Neural crest cell (in vitro differentiated cells): ENCODE measurements at places on chromosomes 13 and 19.

DNA sequence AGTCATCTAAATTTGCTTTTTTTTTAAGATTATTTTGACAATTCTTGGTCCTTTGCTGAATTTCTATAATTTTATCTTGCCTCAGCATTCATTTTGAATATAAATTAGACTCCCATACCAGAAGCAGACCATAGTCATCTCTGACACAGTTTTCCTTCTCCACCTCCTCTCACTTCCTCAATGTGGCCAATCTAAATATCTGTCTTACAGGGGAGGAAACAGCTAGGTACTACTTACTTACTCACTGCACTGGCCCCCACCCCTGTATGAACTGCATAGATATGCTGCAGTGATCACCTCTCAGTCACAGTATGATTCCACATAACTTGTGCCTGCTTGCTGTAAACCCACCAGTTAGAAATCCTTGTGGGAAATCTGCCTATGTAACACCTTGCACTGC lies 665.6 kb downstream of the FGF9 start:
- no peaks in the 10 kb centered on the region for H3K4me1 ChIP-seq
- H3K36me3 ChIP-seq = no peaks in the 10 kb centered on the region
- DNase-seq = no peak
- H3K27ac ChIP-seq = no peak overlapping the region
- H3K4me3 ChIP-seq = no peak overlapping the region
- H3K27me3 ChIP-seq = peaks cover 3% of the 10 kb centered on the region

GRCh38 chr13:73215823-73216222 lies 157.0 kb downstream of the KLF5 start:
- no peaks in the 10 kb centered on the region for H3K36me3 ChIP-seq
- H3K27ac ChIP-seq = no peak overlapping the region
- H3K27me3 ChIP-seq = no peaks in the 10 kb centered on the region
- DNase-seq = no peak

- DNase-seq = no peak
- no peaks in the 10 kb centered on the region for H3K4me1 ChIP-seq
- H3K36me3 ChIP-seq = peaks cover 9% of the 10 kb centered on the region
- H3K27me3 ChIP-seq = no peaks in the 10 kb centered on the region
Observed at GRCh38 chr19:4103080-4103433, 20.9 kb downstream of the MAP2K2 start.

- H3K27ac ChIP-seq = no peak overlapping the region
- DNase-seq = no peak
- H3K4me1 ChIP-seq = no peaks in the 10 kb centered on the region
- no peak overlapping the region for H3K4me3 ChIP-seq
- H3K36me3 ChIP-seq = no peaks in the 10 kb centered on the region
- H3K27me3 ChIP-seq = no peaks in the 10 kb centered on the region
Observed at GRCh38 chr13:96796091-96796633, 198.1 kb downstream of the OXGR1 start.

- no peak overlapping the region for H3K27ac ChIP-seq
- H3K4me1 ChIP-seq = no peaks in the 10 kb centered on the region
- peaks cover 2% of the 10 kb centered on the region for H3K27me3 ChIP-seq
- DNase-seq = no peak
Observed at GRCh38 chr13:110055089-110055488, 251.9 kb downstream of the COL4A1 start.

- H3K27me3 ChIP-seq = no peaks in the 10 kb centered on the region
- peaks cover 8% of the 10 kb centered on the region for H3K4me1 ChIP-seq
- no peak overlapping the region for H3K27ac ChIP-seq
- no peak overlapping the region for H3K4me3 ChIP-seq
- peaks cover 3% of the 10 kb centered on the region for H3K36me3 ChIP-seq
Observed at GRCh38 chr19:16368385-16369305, 44.0 kb downstream of the KLF2 start.

DNA sequence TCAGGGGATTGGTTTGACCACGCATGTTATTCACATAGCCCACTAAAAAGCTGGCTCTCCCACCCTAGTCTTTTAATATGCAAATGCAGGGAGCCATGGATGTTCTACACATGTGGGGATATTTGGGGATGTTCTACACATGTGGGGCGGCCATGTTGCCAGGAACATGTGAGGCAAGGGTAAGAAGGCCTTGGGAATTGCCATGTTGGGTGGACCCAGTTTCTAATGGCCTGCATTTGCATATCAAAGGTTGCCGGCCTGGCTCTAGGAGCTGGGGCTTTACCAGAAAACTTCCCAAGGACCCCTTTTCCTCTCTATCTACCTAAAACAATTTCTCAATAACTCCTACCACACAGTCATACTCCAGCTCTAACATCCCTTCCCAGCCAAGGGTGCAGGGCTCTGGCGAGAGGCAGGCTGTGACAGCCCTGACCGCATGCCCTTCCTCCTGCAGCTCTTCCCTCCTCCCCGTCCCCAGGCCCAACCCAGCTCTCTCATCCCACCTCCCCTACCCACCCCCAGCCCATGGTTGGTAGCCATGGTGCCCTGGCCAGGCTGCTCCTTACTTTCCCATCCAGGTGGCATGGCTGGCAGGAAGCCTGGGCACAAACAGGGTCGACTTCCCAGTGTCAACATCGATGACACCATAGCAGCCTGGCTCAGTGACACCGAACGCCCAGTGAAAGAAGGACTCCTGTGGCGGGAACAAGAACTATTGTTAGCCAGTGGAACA lies 11.0 kb downstream of the PEPD start:
- no peak overlapping the region for H3K4me3 ChIP-seq
- peaks cover 1% of the 10 kb centered on the region for H3K4me1 ChIP-seq
- no peaks in the 10 kb centered on the region for H3K27me3 ChIP-seq
- no peak for DNase-seq
- H3K27ac ChIP-seq = no peak overlapping the region

- H3K4me1 ChIP-seq = no peaks in the 10 kb centered on the region
- H3K27me3 ChIP-seq = no peaks in the 10 kb centered on the region
- H3K36me3 ChIP-seq = no peaks in the 10 kb centered on the region
Observed at GRCh38 chr13:47133011-47133445, 236.2 kb upstream of the HTR2A start.

GRCh38 chr19:17481986-17482385 lies 11.7 kb downstream of the SLC27A1 start:
- no peaks in the 10 kb centered on the region for H3K27me3 ChIP-seq
- DNase-seq = no peak
- H3K4me1 ChIP-seq = peaks cover 23% of the 10 kb centered on the region
- no peaks in the 10 kb centered on the region for H3K36me3 ChIP-seq
- H3K4me3 ChIP-seq = no peak overlapping the region
- no peak overlapping the region for H3K27ac ChIP-seq

GRCh38 chr19:52533901-52534300 lies 6.4 kb downstream of the ZNF808 start:
- peaks cover 3% of the 10 kb centered on the region for H3K36me3 ChIP-seq
- peaks cover 38% of the 10 kb centered on the region for H3K4me1 ChIP-seq
- H3K4me3 ChIP-seq = peak overlapping the region; percentile 96
- no peak overlapping the region for H3K27ac ChIP-seq
- H3K27me3 ChIP-seq = peaks cover 13% of the 10 kb centered on the region

- no peak overlapping the region for H3K4me3 ChIP-seq
- no peaks in the 10 kb centered on the region for H3K27me3 ChIP-seq
- peaks cover 3% of the 10 kb centered on the region for H3K4me1 ChIP-seq
- H3K36me3 ChIP-seq = no peaks in the 10 kb centered on the region
Observed at GRCh38 chr13:111962431-111962891, 104.5 kb upstream of the SOX1 start.

DNA sequence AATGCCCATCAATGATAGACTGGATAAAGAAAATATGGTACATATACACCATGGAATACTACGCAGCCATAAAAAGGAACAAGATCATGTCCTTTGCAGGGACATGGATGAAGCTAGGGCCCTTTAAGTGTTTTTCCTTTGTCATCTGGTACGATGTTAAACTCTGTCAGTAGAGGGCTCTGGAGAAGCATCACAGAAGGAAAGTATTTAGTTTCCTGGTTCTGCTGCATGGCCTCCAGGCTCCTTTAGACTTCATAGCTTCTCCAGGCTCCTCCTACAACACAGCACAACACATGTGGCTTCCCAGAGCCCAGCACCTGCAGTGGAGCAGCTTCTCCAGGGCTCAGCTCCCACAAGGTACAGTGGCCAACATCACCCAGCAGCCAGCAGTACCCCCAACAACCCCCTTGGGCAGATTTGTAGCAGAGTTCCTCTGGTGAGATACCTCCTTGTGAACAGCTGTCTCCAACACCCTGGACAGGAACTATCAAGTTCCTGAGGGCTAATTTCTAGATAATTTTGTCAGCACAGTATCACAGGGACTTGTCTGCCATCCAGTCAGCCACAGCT lies 63.4 kb downstream of the KCTD12 start:
- H3K4me1 ChIP-seq = peaks cover 9% of the 10 kb centered on the region
- H3K27me3 ChIP-seq = peaks cover 1% of the 10 kb centered on the region
- H3K27ac ChIP-seq = no peak overlapping the region

DNA sequence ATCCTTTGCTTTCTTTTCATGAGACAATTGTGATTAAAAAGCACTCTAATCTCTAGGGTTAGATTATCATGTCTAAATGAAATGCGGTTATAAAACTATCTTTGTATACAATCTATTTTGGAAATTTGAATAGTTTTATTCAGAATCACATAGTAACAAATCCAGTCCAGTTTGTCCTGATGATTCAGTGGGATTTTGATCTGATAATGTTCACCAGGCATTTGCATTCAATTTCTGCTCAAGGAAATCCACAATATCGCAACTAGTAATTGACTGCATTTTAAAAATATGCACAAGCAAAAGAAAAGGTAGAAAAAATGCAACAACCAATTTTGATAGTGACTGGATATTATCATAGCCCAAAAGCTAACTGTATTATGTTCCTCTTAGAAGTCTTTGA lies 63.8 kb downstream of the ITGBL1 start:
- H3K27ac ChIP-seq = no peak overlapping the region
- H3K27me3 ChIP-seq = no peaks in the 10 kb centered on the region
- no peaks in the 10 kb centered on the region for H3K4me1 ChIP-seq
- H3K36me3 ChIP-seq = no peaks in the 10 kb centered on the region

GRCh38 chr13:102763741-102764140 lies 9.8 kb downstream of the TEX30 start:
- no peak overlapping the region for H3K4me3 ChIP-seq
- DNase-seq = no peak
- H3K27ac ChIP-seq = no peak overlapping the region
- H3K27me3 ChIP-seq = no peaks in the 10 kb centered on the region
- H3K4me1 ChIP-seq = no peaks in the 10 kb centered on the region

DNA sequence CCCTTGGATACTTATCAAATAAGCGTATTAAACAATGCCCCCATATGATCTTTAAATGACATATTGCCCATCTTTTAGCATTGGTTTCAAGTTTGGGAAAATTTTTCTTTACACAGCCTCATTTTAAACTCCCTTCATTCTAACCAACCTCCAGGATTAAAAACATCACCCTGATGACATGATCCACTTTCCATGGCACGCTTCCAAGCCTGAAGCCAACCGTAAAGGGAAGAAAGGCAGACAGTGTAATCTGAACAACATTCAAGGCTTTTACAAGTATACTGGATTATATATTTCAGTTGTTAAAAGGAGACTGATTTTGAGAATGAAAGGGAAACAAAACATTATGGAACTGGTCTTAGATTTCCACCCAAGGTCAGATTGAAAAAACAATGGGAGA lies 1721.9 kb downstream of the OLFM4 start:
- H3K27me3 ChIP-seq = no peaks in the 10 kb centered on the region
- no peak overlapping the region for H3K4me3 ChIP-seq
- no peaks in the 10 kb centered on the region for H3K4me1 ChIP-seq
- no peak overlapping the region for H3K27ac ChIP-seq
- H3K36me3 ChIP-seq = no peaks in the 10 kb centered on the region
- no peak for DNase-seq

DNA sequence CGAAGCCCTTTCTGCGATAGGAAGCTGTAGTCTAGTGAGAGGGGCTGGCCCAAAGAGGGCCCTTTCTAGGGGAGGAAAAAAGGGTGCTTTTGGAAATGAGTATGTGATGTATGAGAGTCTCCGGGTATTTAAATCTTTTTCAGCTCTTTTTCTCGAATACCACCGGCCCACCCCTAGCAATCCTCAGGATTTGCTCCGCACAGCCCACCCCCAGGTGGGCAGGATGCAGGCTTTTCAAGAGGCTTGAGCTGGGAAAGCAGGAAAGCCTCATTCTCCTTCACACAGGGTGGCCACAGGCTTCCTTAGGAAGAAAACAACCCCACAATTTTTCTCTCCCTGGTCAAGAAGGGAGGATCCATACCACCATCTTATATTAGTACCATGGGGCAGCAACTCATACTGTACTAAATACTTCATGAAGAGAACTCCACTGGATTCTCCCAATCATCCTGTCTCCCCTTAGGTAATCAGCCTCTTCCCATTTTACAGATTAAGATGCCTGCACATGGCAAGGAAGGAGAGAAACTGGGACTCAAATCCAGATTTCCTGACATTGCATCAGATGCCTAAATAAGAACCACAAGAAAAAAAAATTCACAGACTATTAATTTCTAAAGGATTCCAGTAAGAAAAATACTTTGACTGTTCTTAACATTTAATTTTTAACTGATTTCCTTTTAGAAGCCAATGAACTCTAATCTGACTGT lies 84.4 kb downstream of the STK24 start:
- H3K27me3 ChIP-seq = no peaks in the 10 kb centered on the region
- H3K27ac ChIP-seq = peak overlapping the region; percentile 24
- DNase-seq = no peak
- H3K36me3 ChIP-seq = no peaks in the 10 kb centered on the region
- no peak overlapping the region for H3K4me3 ChIP-seq

GRCh38 chr19:6613711-6614110 lies 22.8 kb upstream of the CD70 start:
- no peaks in the 10 kb centered on the region for H3K36me3 ChIP-seq
- peaks cover 58% of the 10 kb centered on the region for H3K27me3 ChIP-seq
- no peak overlapping the region for H3K27ac ChIP-seq

GRCh38 chr19:35493971-35494370 lies 3.7 kb upstream of the KRTDAP start:
- H3K27ac ChIP-seq = no peak overlapping the region
- H3K4me3 ChIP-seq = no peak overlapping the region
- H3K27me3 ChIP-seq = peaks cover 53% of the 10 kb centered on the region

DNA sequence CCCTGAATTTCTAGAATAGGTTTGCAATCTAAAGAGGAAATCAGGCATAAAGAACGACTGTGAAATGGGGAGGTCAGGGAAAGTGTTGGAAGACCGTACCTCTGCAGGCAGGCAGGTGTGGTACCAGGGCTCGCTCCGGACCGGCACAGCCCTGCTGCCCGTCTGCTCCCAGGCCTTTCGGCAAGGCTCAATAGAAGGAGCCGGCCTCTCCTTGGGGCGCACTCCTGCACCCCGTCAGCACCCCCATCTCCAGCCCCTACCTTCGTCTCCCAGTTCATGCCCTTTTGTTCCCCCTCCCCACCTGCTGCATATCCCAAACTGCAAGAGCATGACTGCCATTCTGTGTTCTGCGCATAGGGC lies 139.8 kb upstream of the SOX1 start:
- no peak for DNase-seq
- no peak overlapping the region for H3K27ac ChIP-seq
- no peak overlapping the region for H3K4me3 ChIP-seq
- peaks cover 4% of the 10 kb centered on the region for H3K36me3 ChIP-seq
- peaks cover 11% of the 10 kb centered on the region for H3K4me1 ChIP-seq
- H3K27me3 ChIP-seq = no peaks in the 10 kb centered on the region

- peak overlapping the region; percentile 30 for H3K27ac ChIP-seq
- peak; percentile 34 for DNase-seq
- H3K4me1 ChIP-seq = peaks cover 29% of the 10 kb centered on the region
- H3K4me3 ChIP-seq = no peak overlapping the region
- H3K27me3 ChIP-seq = no peaks in the 10 kb centered on the region
- peaks cover 5% of the 10 kb centered on the region for H3K36me3 ChIP-seq
Observed at GRCh38 chr19:34120846-34121639, 51.3 kb upstream of the LSM14A start.
